CD4-positive, alpha-beta T cell treated with Interleukin-12 subunit alpha and Interleukin-12 subunit beta, for 1 hour (primary cell): ENCODE measurements at places on chromosomes 7 and 10.

DNA sequence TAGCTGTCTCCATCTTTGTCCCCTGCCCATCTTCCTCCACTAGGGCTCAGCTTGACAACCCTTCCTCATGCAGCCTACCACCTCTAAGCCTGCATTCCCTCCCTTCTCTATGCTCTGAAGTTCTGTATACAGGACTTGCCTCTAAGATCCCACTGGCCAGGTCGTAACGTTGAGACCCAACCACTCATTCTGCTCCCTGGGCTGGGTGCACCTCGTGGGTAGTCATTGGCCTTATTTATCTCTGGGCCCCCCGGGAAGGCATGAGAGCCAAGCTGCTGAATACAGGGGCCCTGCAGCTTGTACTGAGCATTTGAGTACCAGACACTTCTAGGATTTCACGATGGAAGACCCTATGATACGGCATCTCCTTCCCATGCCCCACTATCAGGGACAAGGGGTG is 31.2 kb downstream of the MYL10 start:
- no peak for DNase-seq

DNA sequence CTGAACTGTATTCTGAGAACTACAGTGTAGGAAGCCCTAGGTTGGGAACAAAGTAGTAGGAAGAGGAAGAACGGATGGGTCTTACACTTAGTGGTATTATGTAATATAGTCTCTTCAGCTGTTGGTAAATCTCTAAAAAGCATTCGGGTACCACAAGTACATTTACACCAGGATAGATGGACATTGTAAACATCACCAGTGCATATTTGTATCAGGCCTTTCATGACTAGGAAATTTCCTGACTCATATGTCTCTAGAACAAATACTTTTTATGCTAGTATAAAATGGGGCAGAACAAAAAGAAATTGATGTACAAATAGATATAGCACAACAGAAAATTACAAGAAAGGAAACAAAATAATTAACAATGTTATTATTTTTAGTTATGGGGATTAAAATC is 21.5 kb upstream of the OR6B1 start:
- no peak for DNase-seq

GRCh38 chr7:124022551-124022950 is 10.3 kb downstream of the TMEM229A start:
- DNase-seq: no peak

DNA sequence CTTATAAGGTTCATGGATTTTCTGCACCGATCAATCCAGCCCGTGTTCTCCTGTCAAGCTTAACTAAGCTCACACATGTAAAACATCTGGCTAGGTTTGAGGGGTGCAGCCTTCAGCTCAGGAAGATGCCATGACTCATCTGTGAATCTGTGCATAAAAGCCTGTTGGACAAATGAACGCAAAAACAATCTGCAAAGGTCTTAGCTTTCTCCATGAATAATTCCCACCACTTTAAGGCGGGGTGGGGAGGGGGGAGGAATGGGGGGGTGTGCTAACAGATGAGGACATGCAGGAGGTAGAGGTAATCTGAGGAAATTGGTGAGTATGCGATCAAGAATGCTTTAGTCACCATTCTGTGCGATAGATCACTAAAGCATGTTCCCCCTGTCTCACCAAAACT is 4.8 kb downstream of the DOCK4 start:
- DNase-seq: no peak

DNA sequence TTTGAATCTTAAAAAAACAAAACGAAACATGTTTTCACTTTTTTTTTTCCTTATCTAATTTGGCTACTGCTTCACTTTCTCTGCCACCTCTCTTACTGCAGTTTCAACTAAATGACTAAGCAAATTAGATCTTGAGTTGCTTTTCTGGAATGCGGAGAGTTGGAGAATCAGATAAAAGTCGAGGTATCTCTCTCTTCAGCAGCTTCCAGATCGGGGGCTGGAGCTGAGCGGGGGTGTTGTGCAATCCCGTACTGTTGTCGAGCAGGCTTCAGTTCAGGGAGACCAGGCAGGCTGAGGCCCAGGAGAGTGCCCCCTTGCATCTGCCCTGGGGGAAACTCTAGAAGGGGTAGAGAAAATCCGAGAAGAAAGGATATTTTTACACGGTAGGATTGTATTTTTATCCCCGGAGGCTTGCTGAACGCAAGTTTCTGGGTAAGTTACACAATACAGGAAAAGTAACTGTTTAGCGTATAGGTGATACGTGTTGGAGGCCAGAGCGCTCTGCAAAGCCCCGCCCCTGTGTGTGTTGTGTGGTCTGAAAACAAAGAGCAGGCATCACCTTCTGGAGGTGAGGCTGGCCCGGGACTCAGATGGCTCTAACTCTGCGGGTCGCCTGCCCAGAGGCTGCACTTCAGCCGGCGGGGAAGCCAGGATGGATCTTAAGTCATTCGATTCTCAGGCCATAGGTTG is 116.6 kb downstream of the KLF6 start:
- DNase-seq: peak; percentile 76

GRCh38 chr7:33108554-33109004 is 625 bp downstream of the RP9 start:
- DNase-seq: peak; percentile 30

- no peak for DNase-seq
Measured at GRCh38 chr7:80415522-80415921, 96.3 kb downstream of the GNAT3 start.

DNA sequence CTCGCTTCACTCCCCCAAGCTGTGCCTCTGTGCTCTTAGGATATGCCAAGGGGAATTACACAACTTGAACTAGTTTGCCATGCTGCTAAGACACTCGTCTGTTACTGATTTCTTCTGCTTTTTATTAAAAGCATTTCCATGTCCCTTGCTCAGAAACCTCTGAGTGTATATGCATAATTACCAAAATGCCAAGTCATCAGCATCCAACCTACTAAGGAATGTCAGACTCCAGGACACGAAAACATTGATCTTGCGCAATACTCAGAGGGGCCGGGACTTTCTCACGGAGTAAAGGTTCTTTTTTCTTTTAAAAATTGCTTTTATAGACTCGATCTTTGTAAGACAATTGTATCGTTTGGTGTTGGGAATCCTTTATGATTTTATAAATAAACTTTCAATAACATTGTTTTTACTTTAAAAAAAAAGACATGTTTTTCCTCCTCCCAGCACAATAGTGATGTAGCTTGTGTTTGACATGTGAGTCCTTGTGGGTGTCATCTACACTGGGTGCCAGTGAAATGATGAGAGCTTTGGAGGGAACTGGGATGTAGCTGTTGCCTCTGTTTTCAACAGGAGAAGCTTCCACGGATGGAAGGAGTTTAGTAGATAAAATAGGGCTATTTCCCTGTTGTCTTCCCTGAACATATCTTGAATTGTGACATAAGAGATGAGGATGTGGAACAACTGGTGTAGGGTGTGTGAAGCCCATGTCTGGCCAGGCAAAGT is 43.6 kb downstream of the CNNM1 start:
- DNase-seq: no peak

DNA sequence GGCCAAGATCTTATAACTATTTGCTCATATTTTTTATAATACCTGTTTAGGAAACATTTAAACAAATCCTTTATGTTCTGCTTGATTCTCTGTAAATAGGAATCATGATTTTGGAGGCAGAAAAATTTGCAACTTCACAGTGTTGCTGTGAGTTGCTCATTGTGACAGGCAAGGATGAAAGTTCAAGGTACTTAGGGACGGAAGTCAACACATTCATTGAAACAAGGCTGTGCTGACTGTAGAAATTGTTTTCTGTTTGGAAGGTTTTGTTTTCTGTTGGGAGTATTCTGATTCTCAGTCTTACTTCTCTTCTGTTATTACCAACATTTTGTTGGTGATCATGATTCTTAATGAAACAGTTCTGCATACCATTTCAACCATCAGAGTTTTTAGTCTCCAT is 54.9 kb downstream of the FANK1 start:
- no peak for DNase-seq

- peak; percentile 6 for DNase-seq
Measured at GRCh38 chr7:17402628-17403278, 104.3 kb downstream of the AHR start.

DNA sequence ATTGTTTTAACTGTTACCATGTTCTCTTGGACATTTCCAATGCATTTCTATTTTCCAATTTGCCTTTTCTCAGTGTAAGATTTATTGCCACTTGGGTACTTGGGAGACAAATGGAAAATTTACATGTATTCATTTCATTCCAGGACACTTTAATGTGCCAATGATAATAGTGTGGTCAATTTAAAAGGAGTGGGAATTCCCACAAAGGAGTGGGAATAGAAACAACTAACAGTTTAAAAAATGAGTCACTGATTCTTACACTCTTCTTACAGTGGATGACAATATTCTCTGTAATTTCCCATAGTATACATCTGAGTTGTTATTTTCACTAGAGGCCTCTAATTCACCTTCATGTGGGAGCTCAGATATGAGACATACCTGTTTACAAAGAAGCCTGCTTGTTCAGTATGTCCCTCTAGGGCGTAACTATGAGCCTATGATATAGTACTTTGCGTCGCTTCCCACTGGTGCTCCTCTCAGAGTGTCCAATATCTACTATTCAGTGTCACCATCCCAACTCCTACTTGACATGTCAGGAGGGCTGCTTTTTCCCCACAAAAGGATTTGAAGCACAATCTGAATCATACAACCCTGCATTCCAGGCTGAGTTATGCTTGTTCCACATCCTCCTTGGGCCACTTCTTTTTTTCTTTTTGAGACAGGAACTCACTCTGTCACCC is 301.3 kb downstream of the PHTF2 start:
- no peak for DNase-seq

DNA sequence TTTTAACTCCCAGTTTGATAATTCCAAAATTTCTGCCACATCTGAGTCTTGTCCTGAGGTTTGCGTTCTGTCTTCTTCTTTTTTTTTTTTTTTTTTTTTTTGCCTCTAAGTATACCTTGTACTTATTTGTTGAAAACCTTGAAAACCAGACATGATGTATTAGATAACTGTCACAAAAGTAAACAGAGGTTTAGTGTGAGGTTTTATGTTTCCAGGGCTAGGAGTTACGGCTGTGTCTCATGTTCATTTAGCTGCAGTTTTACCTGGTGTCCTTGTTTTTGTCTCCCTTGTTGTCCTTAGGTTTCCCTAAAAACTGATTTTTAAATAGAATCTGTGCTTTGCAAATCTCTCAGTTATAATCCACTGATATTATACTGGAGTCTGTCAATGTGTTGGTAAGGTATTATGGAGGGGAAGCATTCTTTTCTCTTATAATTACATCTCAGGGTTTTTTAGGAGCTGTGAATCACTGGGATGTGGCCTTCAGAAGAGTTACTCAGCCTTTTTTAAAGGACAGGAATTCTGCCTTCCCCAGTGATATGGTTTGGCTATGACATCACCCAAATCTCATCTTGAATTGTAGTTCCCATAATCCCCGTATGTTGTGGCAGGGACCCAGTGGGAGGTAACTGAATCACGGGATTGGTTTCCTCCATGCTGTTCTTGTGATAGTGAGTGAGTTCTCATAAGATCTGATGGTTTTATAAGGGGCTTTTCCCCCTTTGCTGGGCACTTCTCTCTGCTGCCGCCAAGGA is 95.0 kb downstream of the CDCA7L start:
- no peak for DNase-seq

- DNase-seq: no peak
Measured at GRCh38 chr7:50822110-50822509, 39.4 kb upstream of the GRB10 start.

GRCh38 chr10:110788620-110789385 is 82.9 kb upstream of the PDCD4 start:
- no peak for DNase-seq

DNA sequence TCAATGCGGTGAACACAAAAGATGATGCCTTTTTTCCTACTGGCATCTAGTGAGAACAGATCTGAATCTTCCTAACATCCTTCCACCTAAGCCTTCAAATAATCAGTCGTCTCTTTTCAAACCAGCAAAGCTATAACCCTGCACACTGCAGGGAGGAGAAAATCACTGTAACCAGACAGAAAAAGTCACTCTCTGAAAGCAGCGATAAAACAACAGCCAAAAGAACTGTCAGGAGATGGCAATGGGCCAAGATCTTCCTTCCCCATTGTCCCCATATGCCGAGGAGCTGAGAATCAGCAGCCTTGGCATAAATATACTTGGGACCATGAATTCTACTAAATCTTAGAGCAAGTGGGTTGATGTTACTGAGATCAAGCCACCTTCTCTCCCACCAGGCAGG is 13.1 kb downstream of the FZD9 start:
- DNase-seq: no peak
